ENCODE measurements at places on chromosomes 2 and 18. TPM values are rescaled to one million over a fixed set of nuclear protein-coding genes. Genes with fewer than 3 reads are reported as not detected.

DNA sequence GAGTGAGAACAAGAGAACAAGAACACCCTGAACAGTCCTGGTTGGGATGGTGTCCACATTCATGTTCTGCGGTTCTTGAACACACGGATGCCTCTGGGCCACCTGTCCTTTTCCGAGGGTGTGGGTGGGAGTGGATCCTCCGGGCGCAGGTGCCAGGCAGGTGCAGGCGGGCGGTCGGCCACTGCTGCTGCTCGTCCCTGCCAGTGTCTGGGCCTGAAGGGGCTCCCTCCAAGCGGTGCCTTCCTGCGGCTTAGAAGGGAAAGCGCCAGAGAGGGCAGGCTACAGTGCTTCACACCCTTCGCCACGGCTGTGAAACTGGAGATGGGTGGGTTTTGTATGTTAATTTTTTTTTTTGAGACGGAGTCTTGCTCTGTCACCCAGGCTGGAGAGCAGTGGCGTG is 8.0 kb upstream of the D2HGDH start:
- no peak overlapping the region for H3K27ac ChIP-seq
- no peaks in the 10 kb centered on the region for H3K4me1 ChIP-seq
- H3K4me3 ChIP-seq: no peak overlapping the region
- no peak for DNase-seq
- H3K27me3 ChIP-seq: no peaks in the 10 kb centered on the region
- H3K36me3 ChIP-seq: peaks cover 52% of the 10 kb centered on the region

GRCh38 chr18:46859855-46860254 is 57.5 kb downstream of the PIAS2 start:
- no peak for DNase-seq
- H3K4me3 ChIP-seq: no peak overlapping the region
- H3K36me3 ChIP-seq: peaks cover 15% of the 10 kb centered on the region
- H3K4me1 ChIP-seq: no peaks in the 10 kb centered on the region
- H3K27me3 ChIP-seq: no peaks in the 10 kb centered on the region
- no peak overlapping the region for H3K27ac ChIP-seq

DNA sequence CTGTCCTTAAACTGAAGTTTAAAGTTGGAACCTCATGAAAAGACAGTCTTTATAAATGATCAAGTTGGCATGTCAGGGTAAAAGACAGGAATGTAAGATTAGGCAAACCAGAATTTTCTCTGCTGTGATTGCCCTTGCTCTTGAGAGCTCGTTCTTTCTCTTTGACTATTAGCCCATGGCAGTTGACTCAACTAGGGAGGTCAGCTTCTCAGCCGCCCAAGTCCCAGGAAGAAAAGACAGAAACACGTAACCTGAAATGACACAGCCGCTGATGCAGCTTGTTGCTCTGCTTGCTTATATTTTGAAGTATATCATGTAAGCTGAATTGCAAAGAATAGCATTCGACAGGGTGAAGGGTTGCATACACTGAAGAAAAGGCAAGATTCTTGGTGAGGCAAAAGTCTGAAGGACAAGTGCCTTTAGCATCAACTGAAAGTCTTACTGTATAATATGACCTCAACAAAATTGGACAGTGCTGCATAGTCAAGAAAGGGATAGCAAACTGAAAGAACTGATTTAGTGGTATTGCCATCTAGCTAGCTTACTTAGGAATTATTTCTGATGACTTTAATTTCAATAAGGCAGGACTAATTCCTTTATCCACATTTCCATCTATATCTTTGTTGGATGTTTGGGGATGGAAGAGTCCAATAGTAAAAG is 54.7 kb downstream of the ARHGAP15 start:
- DNase-seq: no peak
- H3K4me1 ChIP-seq: no peaks in the 10 kb centered on the region
- no peak overlapping the region for H3K4me3 ChIP-seq
- no peaks in the 10 kb centered on the region for H3K36me3 ChIP-seq
- H3K27ac ChIP-seq: no peak overlapping the region

Gene NCKAP5
- 8.0 TPM for total RNA-seq

Gene NOSTRIN
- total RNA-seq: 46.4 TPM

DNA sequence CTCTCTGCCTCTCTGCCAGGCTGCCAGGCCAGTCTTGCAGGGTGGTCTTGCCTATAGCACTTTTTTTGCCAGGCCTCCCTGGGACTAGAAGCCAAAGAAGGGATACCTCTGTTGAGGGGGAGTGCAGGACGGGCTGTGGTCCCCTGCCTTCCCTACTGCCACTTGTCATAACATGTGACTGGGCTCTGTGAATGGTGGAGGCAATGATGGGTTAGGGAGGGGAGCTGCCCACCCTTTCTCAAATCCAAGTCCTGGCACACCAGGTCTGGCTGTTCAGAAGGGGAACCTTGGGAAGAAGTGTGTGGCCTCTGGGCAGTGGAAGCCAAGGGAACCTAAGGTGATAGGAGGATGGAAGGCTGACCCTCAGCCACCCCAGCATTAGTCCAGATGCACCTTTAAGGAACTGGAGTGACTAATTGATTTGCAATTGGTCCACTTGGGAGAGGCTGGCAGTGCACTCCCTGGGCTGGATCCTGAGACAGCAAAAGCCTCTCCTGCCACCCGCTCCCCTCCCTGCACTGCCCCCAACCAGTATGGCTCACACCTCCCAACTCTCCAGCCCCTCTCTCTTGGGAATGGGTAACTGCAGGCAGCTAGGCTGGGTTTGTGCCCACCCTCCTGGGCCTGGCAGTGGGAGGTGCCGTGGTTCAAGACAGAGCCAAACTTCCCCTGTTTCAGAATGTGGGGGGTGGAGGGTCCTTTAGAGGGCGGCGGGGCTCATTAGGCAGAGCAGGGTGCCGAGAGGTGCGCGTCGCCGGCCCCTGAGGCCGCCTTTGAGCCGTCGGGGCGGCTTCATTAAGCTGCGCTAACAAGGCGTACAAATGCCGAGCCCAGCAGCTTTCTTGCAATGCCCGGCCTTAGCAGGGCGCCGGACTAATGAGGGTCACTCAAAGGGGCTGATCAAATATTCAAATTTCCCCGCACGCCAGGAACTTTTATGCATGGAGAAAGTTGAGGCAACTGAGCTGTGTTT is 4.5 kb upstream of the SIX3 start:
- H3K27me3 ChIP-seq: peaks cover 100% of the 10 kb centered on the region
- H3K36me3 ChIP-seq: no peaks in the 10 kb centered on the region
- no peak overlapping the region for H3K27ac ChIP-seq
- H3K4me3 ChIP-seq: peak overlapping the region; percentile 38
- H3K4me1 ChIP-seq: peaks cover 81% of the 10 kb centered on the region

Gene DIPK1C
- not detected for total RNA-seq

DNA sequence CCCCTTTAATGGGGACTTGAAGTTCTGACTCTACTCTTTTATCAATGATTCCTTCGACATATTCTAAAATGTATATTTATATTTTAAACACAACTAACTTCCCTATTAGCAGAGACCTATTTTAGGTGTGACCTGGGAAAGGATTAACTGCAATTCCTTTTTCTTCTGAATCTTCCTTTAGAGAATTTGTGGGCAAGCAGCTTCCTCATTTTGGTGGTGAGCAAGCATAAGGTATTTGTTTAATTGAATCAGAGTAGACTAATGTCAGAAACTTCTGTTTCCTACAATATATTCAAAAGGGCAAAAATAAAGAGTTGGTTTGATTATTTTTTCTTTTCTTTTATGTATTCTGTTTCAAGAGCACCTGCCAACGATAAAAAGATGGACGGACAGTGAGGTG is 237.0 kb downstream of the IKZF2 start:
- no peak overlapping the region for H3K4me3 ChIP-seq
- no peaks in the 10 kb centered on the region for H3K27me3 ChIP-seq
- H3K27ac ChIP-seq: no peak overlapping the region
- H3K36me3 ChIP-seq: no peaks in the 10 kb centered on the region
- H3K4me1 ChIP-seq: no peaks in the 10 kb centered on the region
- DNase-seq: no peak

Gene SIGLEC15
- total RNA-seq: not detected

DNA sequence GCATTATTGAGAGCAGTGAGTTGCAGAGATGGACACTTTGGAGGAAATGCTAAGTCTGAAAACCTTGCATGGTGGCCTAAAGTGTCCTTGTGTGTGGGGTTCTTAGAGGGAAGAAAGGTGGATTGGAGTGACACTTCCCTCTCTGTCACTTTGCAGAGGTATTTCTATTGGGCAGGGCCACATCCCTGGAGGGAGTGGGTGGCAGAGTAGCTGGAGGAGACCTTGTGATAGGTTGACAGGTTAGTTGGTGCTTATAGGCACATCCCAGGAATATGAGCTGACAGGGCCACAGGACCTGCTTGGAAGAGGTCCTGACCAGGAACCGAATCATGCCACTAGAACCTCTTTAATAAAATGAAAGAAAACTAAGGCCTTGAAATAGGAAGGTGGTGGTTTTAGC is 972 bp upstream of the IGFBP5 start:
- DNase-seq: no peak
- H3K36me3 ChIP-seq: peaks cover 6% of the 10 kb centered on the region
- H3K4me1 ChIP-seq: peaks cover 92% of the 10 kb centered on the region
- H3K4me3 ChIP-seq: no peak overlapping the region
- peak overlapping the region; percentile 90 for H3K27ac ChIP-seq

GRCh38 chr2:157497638-157498314 is 53.9 kb upstream of the CYTIP start:
- no peaks in the 10 kb centered on the region for H3K4me1 ChIP-seq
- H3K36me3 ChIP-seq: no peaks in the 10 kb centered on the region
- DNase-seq: no peak
- H3K27me3 ChIP-seq: no peaks in the 10 kb centered on the region
- no peak overlapping the region for H3K4me3 ChIP-seq

GRCh38 chr18:58670404-58671110 is 708 bp upstream of the MALT1 start:
- DNase-seq: peak; percentile 8
- peaks cover 12% of the 10 kb centered on the region for H3K27me3 ChIP-seq
- H3K36me3 ChIP-seq: no peaks in the 10 kb centered on the region

GRCh38 chr2:141911485-141912066 is 219.2 kb downstream of the LRP1B start:
- no peaks in the 10 kb centered on the region for H3K36me3 ChIP-seq
- H3K4me1 ChIP-seq: no peaks in the 10 kb centered on the region
- H3K27me3 ChIP-seq: no peaks in the 10 kb centered on the region
- no peak overlapping the region for H3K4me3 ChIP-seq
- no peak overlapping the region for H3K27ac ChIP-seq

Gene DSG1
- total RNA-seq: not detected

GRCh38 chr2:181459621-181460021 is 2.4 kb downstream of the ITGA4 start:
- no peak for DNase-seq
- H3K4me3 ChIP-seq: no peak overlapping the region
- H3K27ac ChIP-seq: no peak overlapping the region
- H3K27me3 ChIP-seq: peaks cover 34% of the 10 kb centered on the region

DNA sequence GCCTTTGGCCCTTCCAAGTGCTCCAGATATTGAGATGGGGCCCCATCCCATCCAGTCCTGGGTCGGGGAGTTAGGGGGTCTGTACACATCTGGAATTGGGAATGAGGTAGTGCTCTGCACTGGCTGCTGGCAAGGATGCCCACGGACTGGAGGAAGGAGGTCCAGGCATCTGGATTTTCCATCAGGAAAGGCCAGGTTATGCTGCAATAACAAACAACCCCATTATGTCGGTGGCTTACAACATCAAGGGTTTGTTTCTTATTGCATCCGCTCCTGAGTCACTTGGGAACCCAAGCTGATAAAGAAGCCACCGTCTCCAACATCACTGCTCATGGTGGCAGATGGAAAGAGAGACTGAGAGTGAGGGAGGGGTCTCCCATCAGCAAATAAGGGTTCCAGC is 229.9 kb downstream of the TFCP2L1 start:
- no peaks in the 10 kb centered on the region for H3K36me3 ChIP-seq
- H3K4me1 ChIP-seq: no peaks in the 10 kb centered on the region

Gene REG3A
- total RNA-seq: 9.8 TPM

DNA sequence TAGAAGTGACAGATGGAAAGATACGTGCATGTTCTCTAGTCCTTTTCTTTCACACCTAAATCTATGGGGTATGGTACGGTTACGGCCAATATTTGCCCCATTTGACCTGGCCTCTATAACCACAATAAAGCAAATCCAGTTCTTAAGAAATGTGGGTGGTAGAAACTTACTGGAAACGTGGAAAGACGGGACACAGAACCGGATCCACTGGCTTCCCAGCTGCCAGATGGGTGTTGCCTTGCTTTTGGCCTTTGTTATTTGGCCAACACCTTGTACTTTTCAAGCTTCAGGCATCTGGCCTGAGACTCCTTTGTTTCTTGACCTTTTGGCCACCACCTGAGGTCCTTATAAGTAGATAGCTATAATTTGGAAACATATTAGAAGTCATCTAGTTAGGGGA is 635.9 kb downstream of the SLC4A3 start:
- peak; percentile 26 for DNase-seq
- H3K36me3 ChIP-seq: no peaks in the 10 kb centered on the region
- H3K4me3 ChIP-seq: no peak overlapping the region
- H3K4me1 ChIP-seq: no peaks in the 10 kb centered on the region
- no peaks in the 10 kb centered on the region for H3K27me3 ChIP-seq
- H3K27ac ChIP-seq: no peak overlapping the region

DNA sequence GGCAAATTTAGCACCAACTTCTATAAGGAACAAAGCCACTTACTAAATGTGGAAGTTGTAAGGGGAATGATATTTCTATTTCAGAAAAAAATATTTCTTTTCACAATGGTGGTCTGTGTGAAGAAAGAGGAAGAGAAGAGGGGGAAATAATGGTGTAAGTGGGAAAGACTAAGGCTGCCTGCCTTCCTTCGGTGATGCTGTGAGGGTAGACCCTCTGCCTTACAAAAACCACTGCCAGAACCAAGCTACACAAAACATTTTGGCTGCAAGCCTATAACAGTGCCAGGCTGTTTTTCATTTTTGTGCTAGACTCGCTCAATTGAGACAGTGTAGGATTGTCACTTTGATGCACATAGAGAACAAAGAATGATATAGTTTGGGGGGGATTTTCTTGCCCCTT is 286.6 kb downstream of the ZEB2 start:
- H3K27ac ChIP-seq: no peak overlapping the region
- no peak for DNase-seq
- no peaks in the 10 kb centered on the region for H3K27me3 ChIP-seq
- H3K36me3 ChIP-seq: no peaks in the 10 kb centered on the region
- H3K4me1 ChIP-seq: no peaks in the 10 kb centered on the region
- no peak overlapping the region for H3K4me3 ChIP-seq

GRCh38 chr2:190997526-190998113 is 16.4 kb downstream of the STAT1 start:
- H3K27me3 ChIP-seq: no peaks in the 10 kb centered on the region
- no peak overlapping the region for H3K27ac ChIP-seq
- peaks cover 100% of the 10 kb centered on the region for H3K36me3 ChIP-seq
- no peak for DNase-seq
- H3K4me1 ChIP-seq: no peaks in the 10 kb centered on the region

DNA sequence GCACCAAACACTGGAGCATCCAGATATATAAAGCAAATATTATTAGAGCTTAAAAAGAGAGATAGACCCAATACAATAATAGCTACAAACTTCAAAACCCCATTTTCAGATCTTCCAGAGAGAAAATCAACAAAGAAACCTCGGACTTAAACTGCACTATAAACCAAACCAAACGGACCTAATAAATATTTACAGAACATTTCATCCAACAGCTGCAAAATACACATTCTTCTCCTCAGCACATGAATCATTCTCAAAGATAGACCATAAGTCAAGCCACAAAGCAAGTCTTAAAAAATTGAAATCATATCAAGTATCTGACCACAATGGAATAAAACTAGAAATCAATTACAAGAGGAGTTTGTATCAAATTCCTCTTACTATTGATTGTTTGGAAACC is 140.2 kb upstream of the OTOS start:
- H3K4me1 ChIP-seq: peaks cover 5% of the 10 kb centered on the region
- H3K27ac ChIP-seq: no peak overlapping the region
- no peaks in the 10 kb centered on the region for H3K36me3 ChIP-seq
- DNase-seq: no peak
- H3K4me3 ChIP-seq: no peak overlapping the region

Gene ACVR1
- 18.4 TPM for total RNA-seq

Gene INO80C
- 8.7 TPM for total RNA-seq
